ENCODE measurements at places on chromosomes 5 and 9. TPM values are rescaled to one million over a fixed set of nuclear protein-coding genes. Genes with fewer than 3 reads are reported as not detected.

The MTAP gene
- total RNA-seq = 11.2 TPM

The MPDZ gene
- total RNA-seq = 25.4 TPM

The OCLN gene
- total RNA-seq = 0.12 TPM

The SPATA31E1 gene
- total RNA-seq = not detected

The LCNL1 gene
- 2.2 TPM for total RNA-seq
